Cortex of kidney (tissue), 1 donor: ENCODE measurements at places on chromosomes 7 and 10.

GRCh38 chr7:103117465-103117864, 31.4 kb downstream of the NAPEPLD start:
- no peak for DNase-seq

DNA sequence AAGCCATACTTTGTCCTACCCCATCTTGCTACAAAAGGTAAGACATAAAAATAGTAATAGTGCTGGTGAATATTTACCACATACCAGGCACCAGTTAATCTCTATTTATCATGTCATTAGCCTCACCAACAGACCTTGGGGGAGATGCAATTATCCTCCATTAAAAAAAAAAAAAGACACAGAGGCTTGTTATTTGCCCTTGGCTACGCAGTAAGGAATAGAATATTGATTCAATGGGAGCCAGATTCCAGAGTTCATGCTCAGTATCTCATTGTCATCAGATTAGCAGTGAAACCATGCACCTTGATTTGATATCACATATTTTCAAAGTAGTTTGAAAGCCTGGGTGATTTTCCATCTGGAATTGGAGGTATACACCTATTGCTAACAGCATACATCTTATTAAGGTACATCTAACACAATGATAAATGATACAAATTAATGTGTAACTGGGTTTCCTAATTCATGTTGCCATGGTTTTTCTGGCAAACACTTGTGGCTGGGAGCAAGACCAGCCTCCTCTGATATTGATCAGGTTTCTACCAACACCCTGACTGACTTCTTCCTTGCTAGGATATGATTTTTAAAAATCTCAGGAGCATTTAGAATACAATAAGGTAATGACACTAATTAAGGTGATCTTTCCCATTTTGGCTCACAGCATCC, 67.1 kb upstream of the PRR15 start:
- no peak for DNase-seq

DNA sequence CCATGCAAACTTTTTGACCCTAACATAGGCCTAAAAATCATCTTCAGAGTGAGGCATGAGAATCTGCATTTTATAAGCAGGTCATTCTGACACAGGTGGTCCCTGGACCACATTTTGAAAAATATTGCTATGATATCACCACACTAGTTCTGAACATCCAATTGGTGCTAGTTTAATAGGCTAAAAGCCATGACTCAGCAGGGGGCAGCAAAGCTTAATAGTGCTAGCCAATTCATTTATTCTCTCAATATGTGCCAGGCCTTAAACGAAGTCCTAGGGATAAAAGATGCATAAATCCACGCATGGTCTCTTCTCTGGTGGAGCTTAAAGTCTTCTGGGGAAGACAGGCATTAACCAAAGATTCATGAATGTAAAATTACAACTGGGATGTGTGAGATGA, 10.2 kb upstream of the SLC25A28 start:
- DNase-seq, result no peak

- no peak for DNase-seq
Observed at GRCh38 chr10:1147810-1148209, 91.6 kb downstream of the WDR37 start.

DNA sequence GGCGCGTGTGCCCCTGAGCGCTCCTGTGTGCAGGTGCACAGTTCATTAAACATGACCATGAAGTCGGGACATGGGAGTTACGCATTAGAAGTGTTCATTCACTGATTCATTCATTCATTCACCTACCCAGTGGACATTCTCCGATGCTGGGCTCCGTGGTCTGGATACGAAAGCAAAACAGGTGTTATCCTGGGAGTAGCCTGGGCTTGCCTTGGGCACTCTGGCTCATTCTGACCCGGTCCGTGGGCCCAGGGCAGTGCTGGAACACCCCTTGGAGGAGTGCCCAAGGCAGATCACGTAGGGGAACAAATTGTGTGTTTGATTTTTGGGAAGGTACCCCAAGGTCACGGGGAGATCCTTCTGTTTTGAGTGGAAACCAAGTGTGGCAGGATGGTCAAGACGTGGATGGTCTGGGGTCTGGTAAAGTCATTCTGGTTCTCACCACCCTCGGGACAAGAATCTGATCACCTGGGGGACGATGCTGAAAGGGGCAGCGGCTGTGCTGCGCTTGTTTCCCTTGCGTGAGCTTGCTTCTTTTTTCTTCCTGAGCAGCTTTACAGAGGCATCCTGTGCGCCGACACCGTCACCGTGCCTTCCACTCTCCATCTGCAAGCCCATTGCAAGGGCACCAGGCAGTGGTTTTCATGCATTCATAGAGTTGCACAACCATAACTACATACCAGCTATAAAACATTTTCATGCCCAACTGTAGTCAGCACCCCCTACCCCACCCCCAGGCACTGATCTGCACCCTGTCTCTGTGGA, 10.1 kb downstream of the ELFN1 start:
- DNase-seq, result no peak

- no peak for DNase-seq
Observed at GRCh38 chr7:41892356-41893100, 189.6 kb upstream of the INHBA start.

DNA sequence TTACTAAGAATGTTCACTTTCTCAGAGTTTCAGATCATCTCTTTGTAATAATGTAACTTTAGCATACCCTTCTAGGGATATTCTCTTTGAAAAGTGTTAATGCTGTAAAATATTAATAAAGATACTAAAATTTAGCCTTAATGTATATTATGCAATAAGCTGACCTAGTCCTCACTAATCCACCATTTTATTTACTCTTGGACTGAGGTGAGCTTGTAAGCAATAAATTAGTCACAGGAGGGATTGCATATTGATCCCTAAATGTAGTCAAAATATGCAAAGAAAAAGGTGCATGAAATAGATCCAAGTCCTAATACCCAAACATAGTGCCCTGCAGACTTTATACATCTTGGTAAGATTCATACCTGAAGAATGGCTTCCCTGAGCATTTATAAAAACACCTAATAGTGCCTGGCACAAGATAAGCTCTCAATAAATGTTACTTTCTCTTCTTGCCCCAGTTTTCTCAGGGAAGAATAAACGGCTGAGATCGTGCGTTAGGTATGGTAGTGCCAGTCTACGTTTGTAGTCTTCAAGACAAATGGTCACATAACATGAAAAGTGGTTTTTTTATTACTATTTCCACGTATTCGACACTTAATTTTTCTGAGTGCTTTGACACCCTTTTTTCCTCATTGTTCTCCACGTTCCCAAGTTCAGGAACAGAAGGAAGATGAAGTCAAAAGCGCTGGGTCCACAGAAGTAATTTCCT, 14.3 kb downstream of the INSIG1 start:
- DNase-seq, result no peak

GRCh38 chr10:97210543-97210960, 24.8 kb upstream of the SLIT1 start:
- no peak for DNase-seq

GRCh38 chr10:69957886-69958555, 94.6 kb upstream of the MACROH2A2 start:
- no peak for DNase-seq

DNA sequence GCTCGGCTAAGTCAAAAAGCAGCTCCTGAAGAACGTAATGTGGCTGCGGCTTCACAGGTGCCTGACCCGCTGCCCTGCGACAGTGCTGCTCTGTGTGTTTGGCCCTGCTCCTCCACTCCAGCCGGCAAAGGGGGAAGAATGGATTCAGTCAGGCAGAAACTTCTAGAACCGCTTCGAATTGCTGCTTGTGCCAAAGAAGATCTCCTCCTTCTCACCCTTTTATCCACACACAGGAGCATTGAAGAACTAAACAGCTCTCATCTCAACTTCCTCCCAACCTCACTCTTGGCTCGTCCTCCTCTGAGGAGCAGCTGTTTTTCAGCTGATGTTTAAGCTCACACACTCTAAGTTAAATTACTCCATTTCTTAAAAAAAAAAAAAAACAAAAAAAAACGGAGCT, 651.4 kb downstream of the INHBA start:
- DNase-seq, result no peak

- no peak for DNase-seq
Observed at GRCh38 chr10:75115137-75115536, 3.7 kb downstream of the SAMD8 start.

- no peak for DNase-seq
Observed at GRCh38 chr7:50771120-50772002, 11.3 kb downstream of the GRB10 start.

DNA sequence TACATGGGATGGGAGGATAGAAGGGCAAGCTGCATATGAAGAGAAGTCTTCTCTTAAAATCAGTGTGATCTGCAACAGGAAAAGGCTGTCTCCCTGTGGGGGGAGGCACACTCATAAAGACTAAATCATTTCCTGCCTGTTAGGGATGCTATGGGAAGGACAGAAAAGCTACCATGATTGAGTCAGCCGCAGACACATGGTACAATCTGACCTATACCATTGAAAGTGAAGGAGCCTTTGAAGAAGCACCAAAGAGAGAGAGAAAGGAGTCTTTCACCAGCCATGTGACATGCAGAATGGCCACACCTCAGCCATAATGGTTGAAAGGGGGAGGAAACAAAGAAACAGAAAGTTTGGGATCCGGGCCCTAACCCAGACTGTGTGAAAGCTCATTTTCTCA, 29.1 kb downstream of the NUDCD3 start:
- no peak for DNase-seq

DNA sequence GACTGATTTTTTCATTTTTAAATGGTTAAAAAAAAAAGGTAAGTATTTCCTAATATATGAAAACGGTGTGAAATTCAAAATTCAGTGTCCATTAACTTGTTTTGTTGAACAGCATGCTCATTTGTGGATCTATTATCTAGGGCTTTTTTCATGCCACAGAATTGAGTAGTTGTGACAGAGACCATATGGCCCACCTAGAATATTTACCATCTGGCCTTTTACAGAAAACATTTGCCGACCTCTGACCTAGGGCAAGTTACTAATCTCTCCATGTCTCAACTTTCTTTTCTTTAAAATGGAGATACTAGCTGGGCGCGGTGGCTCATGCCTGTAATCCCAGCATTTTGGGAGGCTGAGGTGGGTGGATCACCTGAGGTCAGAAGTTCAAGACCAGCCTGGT, 41.3 kb downstream of the GRK5 start:
- no peak for DNase-seq

- DNase-seq, result no peak
Observed at GRCh38 chr7:114925434-114925833, 3.5 kb downstream of the MDFIC start.

DNA sequence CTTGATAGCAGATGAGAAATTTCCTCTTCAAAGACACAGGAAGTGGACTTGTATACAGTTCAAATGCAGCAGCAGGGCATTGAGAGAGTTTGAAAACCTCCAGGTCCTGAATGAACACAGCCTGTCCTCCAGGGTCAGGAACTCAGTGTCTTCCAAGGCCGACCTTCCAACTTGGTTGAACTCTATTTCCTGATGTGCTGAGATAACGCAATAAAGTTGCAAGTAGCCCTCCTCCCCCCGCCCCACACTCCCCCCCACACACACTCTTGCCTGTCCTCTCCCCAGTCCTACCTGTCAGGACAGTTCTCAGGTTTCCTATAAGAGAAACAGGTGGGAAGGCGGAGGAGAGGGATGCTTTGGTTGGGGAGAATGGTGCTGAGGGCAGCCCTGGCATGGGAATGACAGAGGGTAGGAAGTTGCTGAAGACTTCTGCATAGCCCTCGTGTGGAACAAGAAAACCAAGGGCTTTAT, 90.0 kb downstream of the CCDC71L start:
- no peak for DNase-seq

DNA sequence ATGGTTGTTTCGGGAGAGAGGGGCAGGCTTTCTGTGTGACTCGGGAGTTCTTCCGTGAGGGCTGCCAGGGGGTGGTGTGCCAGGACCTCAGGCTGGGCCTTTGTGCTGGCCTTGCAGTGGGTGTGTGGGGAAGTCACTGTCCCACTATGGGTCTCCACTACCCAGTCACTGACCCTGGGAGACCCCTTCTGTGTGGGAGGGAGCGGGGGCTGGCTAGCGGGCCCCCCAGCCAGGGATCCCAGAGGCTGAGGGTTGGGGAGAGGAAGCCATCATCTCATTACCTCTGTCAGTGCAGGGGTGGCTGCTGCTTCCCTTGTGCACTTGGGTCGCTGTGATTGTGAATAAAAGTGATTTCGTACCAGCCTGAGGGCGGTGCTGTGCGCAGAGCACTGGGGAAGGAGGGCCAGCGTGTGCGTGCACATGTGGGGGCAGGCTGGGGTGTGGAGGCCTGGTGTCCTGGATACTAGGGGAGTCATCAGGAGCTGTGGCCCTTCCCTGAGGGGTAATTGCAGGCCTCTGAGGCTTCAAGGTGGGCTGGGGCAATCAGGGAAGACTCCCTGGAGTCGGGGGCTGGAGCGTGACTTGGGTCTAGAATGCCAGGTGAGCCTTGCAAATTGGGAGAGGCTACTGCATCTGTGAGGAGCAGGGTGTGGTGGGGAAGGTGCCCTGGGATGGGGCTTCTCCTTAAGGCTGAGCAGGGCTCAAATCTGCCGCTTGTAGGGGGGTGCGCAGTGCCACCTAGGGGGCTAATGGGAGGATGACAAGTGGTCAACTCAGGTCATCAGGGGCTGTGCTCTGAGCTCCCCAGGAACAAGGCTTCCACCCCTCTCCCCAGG, 98.9 kb downstream of the NEURL1 start:
- DNase-seq, result no peak

GRCh38 chr7:140501966-140502365, 22.7 kb upstream of the MKRN1 start:
- DNase-seq, result no peak
